ENCODE measurements at places on chromosomes 16 and 17.

DNA sequence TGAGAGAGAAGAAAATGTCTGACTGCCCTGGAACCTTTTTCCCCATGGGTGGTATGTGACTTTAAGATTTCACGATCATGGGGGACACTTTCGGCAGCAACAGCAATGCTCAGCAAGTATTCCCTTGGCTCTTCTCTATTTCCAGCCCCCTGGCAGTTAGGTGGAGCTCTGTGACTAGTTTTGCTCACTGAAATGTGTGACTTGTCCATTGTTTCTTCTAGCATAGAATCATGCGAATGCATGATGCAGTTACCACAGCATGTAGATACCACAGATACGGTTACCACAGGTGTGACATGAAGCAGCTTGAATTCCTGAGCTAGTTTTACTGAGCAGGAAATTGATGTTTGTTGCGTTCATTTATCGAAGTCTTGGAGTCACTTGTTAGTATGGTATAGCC is 1034.5 kb upstream of the EEF2KMT start:
- DNase-seq = no peak

DNA sequence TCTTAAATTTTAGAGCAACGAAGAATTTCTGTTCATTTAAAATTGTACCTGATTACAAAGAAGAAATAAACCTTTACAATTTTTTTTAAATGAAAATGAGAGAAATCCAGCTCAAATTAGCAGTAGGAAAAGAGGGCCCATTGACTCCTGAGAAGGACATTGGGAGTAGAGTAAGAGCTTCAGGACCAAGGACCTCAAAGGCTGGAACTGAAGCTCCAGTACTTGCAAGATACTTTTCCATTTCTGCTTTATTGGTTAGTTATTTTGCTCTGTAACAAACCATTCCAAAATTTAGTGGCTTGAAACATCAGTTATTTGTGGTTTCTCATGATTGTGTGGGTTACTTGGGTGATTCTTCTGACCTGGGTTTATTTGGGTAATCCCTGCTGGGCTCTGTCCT is 165.9 kb downstream of the PRKCB start:
- DNase-seq = no peak

DNA sequence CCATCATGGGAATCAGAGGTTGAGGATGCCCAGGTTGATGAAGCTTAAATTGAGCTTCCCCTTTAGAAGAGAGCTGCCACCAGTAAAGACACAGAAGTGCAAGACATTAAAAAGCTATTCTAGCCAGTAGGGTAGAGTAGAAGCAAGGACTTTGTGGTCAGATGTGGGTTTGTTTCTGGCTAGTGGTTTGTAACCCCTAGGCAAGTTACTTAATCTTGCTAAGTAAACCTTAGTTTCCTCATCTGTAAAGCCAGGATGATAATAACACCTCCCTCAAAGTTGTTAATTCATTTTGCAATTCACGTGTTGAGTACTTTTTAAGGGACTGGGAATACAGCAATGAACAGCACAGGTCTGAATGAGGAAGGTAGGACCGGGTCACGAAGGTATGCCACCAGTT is 3.6 kb downstream of the SNTB2 start:
- DNase-seq = no peak

DNA sequence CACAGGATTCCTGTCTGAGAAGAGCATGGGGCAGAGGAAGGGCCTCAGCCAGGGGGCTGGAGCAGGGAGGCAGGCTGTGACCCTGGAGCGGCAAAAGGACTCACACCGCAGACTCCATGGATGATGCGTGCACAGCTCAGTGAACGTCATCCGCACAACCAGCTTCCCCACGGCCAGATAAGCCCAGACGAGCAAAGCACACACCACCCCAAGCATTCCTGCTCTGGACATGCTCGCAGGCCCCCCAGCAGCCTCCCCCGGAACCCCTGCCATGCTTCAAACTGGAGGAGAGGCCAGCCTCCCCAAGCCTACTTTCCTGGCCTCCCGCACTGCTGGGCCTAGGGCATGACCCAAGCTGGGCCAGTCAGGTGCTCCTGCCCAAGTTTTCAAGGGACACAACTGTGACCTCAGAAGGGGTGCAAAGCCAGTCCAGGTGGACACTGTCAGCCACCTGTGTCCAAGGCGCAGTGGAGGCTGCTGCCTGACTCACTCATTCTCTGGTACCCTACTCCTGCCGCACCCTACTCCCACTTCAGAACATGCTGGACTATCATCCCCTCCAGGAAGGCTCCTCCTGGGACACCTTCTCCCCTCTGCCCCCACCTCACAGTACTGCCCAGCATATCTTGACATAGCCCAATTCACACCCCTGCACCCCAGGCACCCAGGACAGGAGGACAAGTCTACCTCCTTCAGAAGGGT is 4.8 kb downstream of the BCAR1 start:
- DNase-seq = no peak

DNA sequence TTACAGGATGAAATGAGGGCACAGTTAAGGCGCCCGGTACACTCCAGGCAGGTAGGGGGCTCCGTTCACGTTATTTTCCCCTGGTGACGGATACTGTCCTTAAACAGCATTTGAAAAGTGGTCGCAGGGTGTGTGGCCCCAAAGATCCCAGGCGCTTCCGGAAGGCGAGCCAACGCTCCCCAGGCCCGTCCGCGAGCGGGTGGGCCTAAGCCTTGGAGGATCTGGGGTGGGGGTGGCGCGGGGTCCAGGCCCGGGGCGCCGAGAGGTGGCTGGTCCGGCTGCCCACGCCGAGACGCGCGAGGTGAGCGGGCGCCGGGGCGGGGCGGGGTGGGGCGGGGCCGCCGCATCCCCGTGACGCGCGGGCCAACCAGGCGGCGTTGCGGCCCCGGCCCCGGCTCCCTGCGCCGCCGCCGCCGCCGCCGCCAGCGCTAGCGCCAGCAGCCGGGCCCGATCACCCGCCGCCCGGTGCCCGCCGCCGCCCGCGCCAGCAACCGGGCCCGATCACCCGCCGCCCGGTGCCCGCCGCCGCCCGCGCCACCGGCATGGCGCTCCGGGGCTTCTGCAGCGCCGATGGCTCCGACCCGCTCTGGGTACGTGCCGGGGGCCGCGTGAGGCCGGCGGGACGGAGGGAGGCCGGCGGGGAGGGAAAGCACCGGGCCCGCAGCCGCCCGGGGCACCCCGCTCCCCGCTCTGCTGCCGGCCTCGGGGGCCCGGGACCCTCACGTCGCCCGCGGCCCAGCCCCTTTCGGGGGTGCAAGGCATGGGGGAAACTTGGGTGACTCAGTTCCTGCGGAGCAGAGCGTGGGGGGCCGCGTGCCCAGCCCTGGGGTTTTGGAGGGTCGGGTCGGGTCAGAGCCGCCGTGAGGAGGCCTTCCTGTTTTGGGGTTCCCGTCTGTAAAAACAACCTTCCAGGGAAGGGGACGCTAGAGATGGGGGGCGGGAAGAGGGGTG is at the start of gene ABCC1:
TSS of gene ABCC1 (plus strand) at position 407 of the 951 bp plus-strand sequence. CDS start at position 543, 136 bp downstream.
- DNase-seq = no peak

DNA sequence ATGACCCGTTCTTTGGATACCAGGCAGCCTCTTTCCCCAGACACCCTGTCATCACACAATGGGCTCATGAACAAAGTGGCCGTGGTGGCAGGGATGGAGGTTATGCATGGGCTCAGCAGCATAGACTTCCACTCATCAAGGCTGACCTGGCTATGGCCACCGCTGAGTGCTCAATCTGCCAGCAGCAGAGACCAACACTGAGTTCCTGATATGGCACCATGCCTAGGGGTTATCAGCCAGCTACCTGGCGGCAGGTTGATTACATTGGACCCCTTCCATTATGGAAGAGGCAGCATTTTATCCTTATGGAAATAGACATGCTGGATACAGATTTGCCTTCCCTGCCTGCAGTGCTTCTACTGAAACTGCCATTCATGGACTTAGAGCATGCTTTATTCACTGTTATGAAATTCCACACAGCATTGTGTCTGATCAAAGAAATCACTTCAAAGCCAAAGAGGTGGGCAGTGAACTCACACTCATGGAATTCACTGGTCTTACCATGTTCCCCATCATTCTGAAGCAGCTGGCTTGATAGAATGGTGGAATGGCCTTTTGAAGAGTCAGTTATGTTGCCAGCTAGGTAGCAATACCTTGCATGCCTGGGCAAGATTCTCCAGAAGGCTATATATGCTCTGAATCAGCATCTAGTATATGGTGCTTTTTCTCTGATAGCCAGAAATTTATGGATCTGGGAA is 160.6 kb downstream of the PRKCB start:
- DNase-seq = no peak

GRCh38 chr16:2810651-2811050 is 6.4 kb upstream of the PRSS21 start:
- DNase-seq = no peak

DNA sequence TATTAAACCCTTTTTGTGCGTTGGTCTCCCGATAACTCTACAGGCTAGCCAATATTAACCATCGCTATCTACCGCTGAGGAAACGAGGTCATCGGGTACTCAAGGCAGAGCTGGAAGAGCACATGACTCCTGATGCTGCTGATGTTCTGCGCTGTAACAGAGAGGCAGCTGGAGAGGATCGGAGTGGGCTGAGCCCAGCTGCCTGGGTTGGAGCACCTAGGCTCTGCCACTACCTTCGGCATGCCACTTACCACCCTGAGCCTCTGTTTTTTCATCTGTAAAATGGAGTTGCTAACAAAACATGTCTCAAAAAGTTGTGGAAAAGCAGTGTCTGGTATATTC is 432 bp upstream of the SLC46A1 start:
- no peak for DNase-seq

- no peak for DNase-seq
Measured at GRCh38 chr17:74959826-74960515, 12.6 kb downstream of the HID1 start.

DNA sequence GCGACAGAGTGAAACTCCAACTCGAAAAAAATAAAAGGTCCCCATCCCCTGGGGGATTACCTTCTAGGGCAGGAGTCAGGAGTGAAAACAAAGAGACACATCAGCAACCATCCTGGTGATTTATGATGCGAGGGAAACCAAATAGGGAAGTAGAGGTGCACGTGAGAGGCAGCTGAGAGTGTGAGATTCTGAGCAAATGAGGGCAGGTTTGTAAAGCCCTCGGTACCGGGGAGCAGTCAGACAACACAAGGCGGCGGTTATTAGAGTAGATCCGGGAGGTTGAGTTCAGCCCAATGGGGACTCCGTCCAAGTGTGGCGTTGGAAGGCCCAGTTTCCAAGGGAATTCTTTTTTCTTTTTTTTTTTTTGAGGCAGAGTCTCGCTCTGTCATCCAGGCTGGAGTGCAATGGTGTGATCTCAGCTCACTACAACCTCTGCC is 7.4 kb upstream of the ARMC7 start:
- no peak for DNase-seq

GRCh38 chr16:31298958-31299357 is 39.2 kb downstream of the ITGAM start:
- no peak for DNase-seq

GRCh38 chr16:29910819-29911675 is 10.8 kb downstream of the ASPHD1 start:
- no peak for DNase-seq

DNA sequence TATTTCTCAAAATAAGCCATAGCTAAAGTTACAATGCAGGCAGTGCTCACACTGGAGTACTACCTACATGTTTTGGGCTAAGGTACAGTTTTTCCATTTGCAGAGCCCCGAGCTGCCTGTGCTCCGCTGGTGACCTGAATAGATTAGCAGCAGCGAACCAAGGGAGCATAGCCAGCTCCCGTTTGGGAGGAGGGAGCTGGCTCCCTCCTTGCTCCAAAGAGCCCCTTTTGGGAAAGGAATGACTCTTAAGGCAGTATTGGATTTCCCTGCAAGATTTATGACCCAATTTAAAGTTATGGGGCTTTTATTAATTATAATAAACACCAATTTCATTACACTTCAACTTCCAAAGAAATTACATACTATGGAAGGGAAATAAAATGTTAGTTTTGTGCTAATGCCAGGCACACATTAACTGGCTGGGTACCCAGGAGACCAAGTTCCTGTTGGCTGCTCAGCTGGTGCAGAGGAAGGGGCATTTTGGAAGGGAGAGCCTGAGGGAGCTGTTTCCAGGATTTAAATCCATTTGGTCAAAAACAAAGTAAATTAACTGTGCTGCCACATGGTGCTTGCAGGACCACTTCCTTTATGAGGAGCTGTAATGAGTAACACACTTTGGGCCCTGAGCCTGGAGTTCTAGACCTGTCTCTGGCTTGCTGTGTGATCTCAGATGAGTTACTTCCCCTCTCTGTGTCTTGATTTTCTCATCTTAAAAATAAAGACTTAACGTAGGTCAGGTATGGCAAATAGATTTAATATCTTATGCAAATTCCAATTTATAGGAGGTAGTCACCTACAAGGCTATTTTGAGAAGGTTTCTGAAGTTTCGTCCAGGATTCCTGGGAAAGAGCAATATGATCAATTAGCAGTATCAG is 362.1 kb upstream of the CCL2 start:
- no peak for DNase-seq

DNA sequence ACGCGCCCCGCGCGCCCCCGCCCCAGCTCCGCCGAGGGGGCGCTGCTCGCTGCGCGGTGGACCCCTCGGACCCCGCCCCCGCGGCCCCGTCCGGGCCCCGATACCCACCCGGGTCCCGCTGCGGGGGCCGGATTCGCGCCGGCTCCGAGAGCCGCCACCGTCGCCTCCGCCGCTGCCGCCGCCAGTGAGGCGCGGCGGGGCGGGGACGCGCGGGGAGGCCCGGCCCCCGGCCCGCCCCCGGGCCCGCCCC is at the start of gene TBC1D16:
TSS of gene TBC1D16 (minus strand) at position 186 of the 250 bp plus-strand sequence. CDS start 22,325 bp downstream, outside the sequence.
- DNase-seq = no peak

DNA sequence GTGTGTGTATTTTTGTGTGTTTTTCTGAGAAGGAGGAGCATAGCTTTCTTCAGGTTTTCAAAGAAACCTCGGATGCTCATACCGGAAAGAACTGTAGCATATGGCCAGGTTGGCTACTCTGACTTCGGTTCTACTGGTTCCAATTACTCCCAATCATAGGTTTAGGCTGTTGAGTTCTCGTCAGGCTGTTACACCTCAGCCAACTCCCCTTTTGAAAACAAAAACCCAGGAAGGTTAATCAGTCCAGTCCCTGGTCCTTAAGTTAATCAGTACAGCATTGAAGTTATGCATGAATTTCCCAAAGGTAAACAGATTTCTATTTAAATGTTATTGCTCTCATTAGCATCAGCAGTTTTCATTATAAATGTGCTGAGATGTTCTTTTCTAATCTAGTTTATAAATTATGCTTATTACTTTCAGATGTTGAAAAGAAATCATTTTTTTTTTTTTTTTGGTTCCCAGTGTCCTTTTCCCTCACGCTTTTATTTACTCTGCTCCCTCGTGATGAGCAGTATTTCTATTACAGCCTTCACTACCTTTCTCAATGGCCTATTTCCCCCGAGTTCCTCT is 111.0 kb downstream of the NPIPB5 start:
- DNase-seq = no peak

- DNase-seq = no peak
Measured at GRCh38 chr16:84920333-84920732, 91.0 kb downstream of the ZDHHC7 start.

Data from T1000 (cell line).